Activated B cell treated with CpG ODN at 0.5 μM for 24 hours (primary cell): ENCODE measurements at places on chromosomes 16 and 17. TPM values are rescaled to one million over a fixed set of nuclear protein-coding genes. Genes with fewer than 3 reads are reported as not detected.

SPECC1 gene
- total RNA-seq: 7.5 and 11.5 TPM in 2 replicates

TGFB1I1 gene
- total RNA-seq: 1.4 and 2.6 TPM in 2 replicates

ALDH3A1 gene
- total RNA-seq: not detected in 2 replicates

DNA sequence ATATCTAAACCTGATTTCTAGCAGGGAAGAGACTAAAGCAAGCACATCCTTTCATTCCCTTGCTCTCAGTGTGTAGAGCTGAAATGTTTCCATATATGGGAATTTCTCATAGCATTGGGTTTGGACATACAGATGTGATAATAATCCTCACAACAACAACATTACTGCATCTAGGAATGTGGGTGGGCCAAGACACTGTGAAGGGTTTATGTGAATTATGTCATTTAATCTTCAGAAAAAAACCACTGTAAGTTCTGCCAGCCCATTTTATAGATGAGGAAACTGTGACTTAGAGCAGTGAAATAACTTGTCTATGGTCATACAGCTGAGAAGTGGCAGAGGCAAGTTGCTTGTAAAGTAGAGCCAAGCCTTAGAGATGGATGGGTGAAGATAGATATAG is 5.2 kb downstream of the OMG start:
- no peak overlapping the region for H3K4me3 ChIP-seq
- no peak overlapping the region for H3K27ac ChIP-seq
- H3K36me3 ChIP-seq: no peaks in the 10 kb centered on the region
- peaks cover 2% of the 10 kb centered on the region for H3K4me1 ChIP-seq

- peaks cover 3% of the 10 kb centered on the region for H3K36me3 ChIP-seq
- no peaks in the 10 kb centered on the region for H3K4me1 ChIP-seq
- DNase-seq: no peak
- H3K4me3 ChIP-seq: no peak overlapping the region
- H3K27me3 ChIP-seq: no peaks in the 10 kb centered on the region
These were observed 15.3 kb upstream of the PSMD7 start for GRCh38 chr16:74281300-74281699.

DNA sequence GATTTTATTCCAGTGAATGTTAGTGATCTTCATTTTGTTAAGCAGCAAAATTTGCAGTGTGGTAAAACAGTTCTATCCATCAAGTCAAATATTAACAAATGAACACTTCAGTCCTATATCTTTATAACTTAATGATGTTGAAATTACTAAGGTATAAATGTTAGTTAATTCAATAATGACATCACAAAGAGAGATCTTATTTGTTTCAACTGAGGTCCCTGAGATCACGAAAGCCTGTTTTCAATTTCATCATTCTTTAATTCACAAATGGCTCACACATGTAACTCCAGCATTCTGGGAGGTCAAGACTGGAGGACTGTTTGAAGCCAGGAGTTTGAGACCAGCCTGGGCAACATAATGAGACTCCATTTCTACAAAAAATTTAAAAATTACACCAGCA is 13.9 kb downstream of the SMURF2 start:
- H3K4me1 ChIP-seq: peaks cover 10% of the 10 kb centered on the region
- no peak overlapping the region for H3K4me3 ChIP-seq
- no peak for DNase-seq
- no peaks in the 10 kb centered on the region for H3K27me3 ChIP-seq

DNA sequence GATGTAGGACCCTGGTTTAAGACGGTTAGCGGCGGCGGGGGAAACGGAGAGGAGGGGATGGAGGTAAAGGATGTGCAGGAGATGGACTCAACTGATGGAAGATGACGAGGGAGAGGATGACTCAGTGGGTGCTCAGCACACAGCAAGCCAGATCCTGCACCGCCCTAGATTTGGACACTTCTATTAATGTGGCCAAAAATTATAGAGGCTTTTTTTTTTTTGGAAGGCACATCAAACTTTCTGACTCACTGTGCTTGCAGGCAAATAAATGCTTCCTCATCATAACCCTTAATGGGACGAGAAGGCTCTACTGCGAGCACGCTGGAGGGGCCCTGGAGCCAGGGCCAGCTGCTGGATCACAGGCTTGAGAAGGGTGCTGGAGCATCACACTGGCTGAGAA is 36.0 kb downstream of the RTN4RL1 start:
- no peak overlapping the region for H3K27ac ChIP-seq
- peaks cover 17% of the 10 kb centered on the region for H3K27me3 ChIP-seq
- DNase-seq: no peak
- H3K4me1 ChIP-seq: no peaks in the 10 kb centered on the region
- no peaks in the 10 kb centered on the region for H3K36me3 ChIP-seq
- no peak overlapping the region for H3K4me3 ChIP-seq

GRCh38 chr17:81616877-81617276 is 20.0 kb downstream of the NPLOC4 start:
- peaks cover 72% of the 10 kb centered on the region for H3K36me3 ChIP-seq
- H3K27me3 ChIP-seq: no peaks in the 10 kb centered on the region
- H3K4me1 ChIP-seq: no peaks in the 10 kb centered on the region

- no peak overlapping the region for H3K4me3 ChIP-seq
- no peak overlapping the region for H3K27ac ChIP-seq
- peaks cover 47% of the 10 kb centered on the region for H3K27me3 ChIP-seq
These were observed 41.1 kb downstream of the AHSP start for GRCh38 chr16:31568577-31569359.

- no peak overlapping the region for H3K27ac ChIP-seq
- H3K27me3 ChIP-seq: no peaks in the 10 kb centered on the region
- H3K36me3 ChIP-seq: no peaks in the 10 kb centered on the region
These were observed 162.5 kb upstream of the CNTNAP4 start for GRCh38 chr16:76114681-76115080.

DNA sequence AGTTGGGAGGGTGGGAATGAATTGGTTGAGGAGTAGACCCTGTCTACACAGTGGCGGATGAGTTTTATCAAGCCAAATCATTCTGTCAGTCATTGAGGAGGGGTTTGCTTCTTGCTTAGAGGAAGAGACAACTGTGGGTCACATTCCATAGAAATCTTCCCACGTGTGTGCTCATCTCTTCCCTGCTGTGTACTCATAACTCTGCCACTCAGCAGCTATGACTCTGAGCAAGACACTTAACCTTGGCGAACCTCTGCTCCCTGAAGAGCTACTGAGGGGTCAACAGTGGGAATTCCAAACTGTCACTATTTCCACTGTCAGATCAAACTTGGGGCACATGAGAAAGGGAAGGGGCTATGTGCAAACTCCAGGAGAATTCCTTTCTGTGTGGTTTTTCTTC is 72.6 kb upstream of the COX10 start:
- H3K27ac ChIP-seq: no peak overlapping the region
- H3K27me3 ChIP-seq: no peaks in the 10 kb centered on the region
- H3K4me3 ChIP-seq: no peak overlapping the region
- H3K36me3 ChIP-seq: peaks cover 2% of the 10 kb centered on the region
- peaks cover 5% of the 10 kb centered on the region for H3K4me1 ChIP-seq

DNA sequence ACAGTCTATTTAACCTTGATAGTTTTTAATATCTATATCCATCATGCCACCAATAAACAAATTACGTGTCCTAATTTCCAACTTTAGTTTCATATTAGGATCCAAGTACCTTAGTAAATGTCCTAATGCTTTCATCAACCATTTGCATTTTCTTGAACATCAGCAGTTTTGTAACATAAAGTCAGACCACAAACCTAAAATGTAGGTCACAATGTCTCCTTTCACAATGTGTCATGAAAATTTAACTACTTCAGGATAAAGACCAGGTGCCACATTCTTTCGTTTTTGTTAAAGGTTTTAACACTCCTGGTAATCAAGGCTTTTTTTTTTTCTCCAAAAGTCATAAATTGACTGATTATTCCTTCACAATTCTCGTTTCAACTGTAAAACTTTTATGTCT is 310.7 kb upstream of the PMFBP1 start:
- no peak overlapping the region for H3K27ac ChIP-seq
- no peak for DNase-seq

DNA sequence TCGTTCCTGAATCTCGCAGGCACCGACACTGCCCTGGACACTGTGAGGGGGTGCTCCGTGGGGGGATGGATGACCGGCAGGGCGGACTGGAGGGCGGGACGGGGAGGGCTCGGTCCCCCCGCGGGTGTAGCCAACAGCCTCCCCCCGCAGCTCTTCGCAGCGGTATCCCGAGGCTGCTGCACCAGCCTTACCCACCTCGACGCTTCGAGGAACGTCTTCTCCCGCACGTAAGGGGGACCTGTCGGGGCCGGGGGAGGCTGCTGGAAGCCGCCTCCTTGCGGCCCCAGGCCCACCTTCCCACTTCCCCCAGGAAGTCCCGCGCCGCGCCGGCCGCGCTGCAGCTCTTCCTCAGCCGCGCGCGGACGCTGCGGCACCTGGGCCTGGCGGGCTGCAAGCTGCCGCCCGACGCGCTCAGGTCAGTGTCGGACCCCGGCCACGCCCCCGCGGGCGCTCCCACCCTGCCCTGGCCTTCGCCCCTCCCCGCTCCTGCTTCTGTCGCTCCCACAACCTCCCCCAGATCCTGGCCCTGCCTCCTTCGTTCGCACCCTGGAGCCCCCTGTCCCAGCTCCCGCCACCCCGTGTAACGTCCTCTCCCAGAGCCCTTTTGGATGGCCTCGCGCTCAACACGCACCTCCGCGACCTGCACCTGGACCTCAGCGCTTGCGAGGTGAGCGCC is 3.3 kb downstream of the CARMIL2 start:
- H3K27me3 ChIP-seq: no peaks in the 10 kb centered on the region
- H3K4me1 ChIP-seq: peaks cover 21% of the 10 kb centered on the region
- DNase-seq: no peak
- no peak overlapping the region for H3K27ac ChIP-seq
- peaks cover 48% of the 10 kb centered on the region for H3K36me3 ChIP-seq
